ENCODE measurements at places on chromosomes 12 and 14. TPM values are rescaled to one million over a fixed set of nuclear protein-coding genes. Genes with fewer than 3 reads are reported as not detected.
A peak's percentile ranks its signal among the peaks of the same experiment; 100 is the strongest.

Gene TROAP
- not detected for total RNA-seq

DNA sequence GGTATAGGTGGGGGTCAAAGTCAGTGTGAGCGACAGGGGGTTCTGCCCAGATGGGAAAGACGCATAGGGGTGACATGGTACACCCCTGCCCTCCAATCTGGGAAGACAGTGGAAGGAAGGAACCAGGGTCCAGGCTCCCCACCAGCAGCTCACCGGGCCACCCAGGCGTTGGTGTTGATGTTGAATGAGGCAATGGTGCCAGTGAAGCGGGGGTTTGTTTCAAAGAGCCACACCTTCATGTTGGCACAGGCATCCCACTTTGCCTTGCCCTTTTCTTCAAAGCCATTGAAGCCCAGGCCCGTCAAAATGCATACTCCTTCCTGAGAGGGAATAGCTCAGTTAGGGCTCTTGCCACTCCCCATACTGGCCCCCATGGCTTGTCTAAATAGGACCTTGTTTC lies 7.5 kb downstream of the EMG1 start:
- no peak for ATAC-seq

Gene LALBA
- total RNA-seq, result not detected

DNA sequence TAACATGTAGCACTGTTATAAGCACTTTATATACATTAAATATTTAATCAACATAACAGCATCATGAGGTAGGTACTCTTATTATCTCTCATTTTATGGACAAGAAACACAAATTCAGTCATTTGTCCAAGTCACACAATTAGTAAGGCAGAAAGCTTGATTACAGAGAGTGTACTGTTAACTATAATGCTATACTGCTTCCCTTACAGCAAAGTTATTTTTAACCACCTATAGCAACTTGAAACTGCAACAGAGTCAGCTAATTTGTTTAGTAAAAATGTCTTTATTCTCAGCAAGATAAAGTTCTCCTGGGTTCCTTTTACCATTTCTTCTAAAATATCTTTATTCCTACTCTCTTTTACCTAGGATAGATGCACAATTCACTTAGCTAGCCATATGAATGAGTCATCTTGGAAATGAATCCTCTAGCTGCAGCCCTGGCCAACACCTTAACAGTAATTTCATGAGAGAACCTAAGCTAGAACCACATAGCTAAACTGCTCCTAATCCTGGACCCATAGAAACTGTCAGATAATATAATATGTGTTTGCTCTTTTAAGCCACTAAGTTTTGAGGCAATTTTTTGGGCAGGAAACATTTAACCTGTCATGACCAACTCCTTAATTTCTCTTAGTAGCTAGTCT lies 90.2 kb upstream of the HECTD1 start:
- ATAC-seq, result no peak

DNA sequence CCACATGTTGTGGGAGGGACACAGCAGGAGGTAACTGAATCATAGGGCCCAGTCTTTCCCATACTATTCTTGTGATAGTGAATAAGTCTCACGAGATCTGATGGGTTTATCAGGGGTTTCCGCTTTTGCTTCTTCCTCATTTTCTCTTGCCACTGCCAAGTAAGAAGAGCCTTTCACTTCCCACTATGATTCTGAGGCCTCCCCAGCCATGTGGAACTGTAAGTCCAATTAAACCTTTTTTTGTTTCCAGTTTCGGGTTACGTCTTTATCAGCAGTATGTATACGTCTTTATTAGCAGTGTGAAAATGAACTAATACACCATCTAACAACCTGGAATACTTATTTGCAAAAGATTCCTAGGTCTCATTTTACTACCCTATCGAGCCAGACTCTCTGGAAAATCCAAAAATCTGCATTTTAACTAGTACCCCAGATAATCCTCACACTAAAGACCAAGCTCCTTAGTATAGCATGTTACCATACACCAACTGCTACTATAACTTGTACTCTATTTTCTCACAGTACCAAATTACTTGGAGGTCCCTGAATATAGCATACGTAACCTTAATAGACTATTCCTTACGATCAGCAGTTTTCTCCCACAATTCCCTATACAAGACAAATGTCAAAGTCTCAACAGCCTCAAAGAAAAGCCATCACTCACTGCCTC lies 11.5 kb downstream of the GTF2A1 start:
- ATAC-seq, result no peak

GRCh38 chr12:130169256-130169655 lies 7.0 kb downstream of the FZD10 start:
- ATAC-seq, result no peak

DNA sequence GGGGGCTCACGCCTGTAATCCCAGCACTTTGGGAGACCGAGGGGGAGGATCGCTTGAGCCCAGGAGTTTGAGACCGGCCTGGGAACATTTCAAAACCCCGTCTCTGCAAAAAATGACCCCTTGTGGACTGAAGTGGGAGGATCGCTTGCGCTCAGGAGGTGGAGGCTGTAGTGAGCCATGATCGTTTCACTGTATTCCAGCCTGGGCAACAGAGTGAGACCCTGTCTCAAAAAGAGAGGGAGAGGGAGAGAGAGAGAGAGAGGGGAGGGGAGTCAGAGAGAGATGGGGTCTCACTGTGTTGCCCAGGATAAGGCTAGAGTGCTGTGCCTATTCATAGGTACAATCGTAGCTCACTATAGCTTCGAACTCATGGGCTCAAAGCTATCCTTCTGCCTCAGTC lies 2.8 kb downstream of the FGD4 start:
- no peak for ATAC-seq

Gene TAPBPL
- 11.6 TPM for total RNA-seq

DNA sequence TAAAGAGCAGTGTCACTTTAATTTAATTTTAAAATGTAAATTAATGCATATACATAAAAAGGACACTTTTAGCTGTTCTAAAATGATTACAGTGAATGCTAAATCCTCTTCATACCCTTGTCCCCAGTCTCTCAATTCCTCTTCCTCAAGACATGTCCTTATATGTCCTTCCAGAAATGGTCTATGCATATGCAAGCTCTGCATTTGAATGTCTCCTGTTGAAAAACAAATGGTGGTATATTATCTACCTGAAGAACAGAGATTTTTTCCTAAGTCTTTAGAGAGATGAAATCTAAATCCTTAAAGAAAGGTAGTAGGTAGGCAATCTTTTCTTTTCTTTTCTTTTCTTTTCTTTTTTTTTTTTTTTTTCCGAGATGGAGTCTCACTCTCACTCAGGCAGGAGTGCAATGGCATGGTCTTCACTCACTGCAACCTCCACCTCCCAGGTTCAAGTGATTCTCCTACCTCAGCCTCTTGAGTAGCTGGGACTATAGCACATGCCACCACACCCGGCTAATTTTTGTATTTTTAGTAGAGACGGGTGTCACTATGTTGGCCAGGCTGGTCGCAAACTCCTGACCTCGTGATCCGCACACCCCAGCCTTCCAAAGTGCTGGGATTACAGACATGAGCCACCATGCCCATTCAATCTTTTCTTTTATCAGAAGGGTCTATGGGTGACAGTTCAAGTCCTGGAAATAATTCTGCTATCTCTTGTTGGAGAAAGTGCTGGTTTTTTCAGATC lies 180.5 kb downstream of the PRKCH start:
- ATAC-seq, result no peak

DNA sequence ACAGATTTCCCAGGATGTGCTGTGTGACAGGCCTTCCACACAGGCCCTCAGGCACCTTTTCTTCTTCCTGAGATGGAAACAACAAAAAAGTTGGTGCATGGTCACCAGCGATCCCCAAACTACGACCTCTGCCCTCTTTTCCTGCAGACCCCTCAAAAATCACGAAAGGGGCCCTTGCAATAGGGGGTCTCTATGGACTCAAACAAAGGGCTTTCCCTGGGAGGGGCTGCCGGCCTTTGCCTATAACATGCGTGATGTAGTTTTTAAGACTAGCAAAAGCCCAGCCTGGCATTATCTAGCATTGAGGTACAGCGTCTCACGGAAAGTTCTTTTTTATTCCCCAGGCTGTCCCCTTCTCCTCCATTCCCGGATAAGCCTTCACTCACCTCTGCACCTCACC lies 71.2 kb downstream of the DIO3 start:
- no peak for ATAC-seq

DNA sequence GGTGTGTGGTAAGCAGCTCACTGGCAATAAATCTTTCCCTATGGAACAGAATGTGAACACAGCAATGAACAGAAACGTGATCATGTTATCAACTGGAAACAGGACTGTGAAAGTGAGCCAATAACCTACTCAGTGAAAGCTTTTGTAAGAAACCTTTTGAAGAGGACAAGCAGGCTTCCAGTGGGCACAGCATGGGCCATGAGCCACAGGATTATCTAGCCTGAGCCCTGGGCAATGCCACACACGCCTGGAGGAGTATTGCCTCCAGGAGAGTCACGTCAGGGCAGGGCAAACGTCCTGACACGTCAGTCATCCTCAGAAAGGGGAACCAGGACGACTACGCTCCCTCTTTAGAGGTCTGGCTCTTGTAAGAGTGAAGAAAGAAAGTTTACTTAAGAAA lies 32.3 kb downstream of the NRDE2 start:
- ATAC-seq, result no peak

Gene CDKL1
- 10.3 TPM for total RNA-seq

GRCh38 chr14:21525571-21525961 lies 580 bp downstream of the SALL2 start:
- peak; percentile 31 for ATAC-seq

DNA sequence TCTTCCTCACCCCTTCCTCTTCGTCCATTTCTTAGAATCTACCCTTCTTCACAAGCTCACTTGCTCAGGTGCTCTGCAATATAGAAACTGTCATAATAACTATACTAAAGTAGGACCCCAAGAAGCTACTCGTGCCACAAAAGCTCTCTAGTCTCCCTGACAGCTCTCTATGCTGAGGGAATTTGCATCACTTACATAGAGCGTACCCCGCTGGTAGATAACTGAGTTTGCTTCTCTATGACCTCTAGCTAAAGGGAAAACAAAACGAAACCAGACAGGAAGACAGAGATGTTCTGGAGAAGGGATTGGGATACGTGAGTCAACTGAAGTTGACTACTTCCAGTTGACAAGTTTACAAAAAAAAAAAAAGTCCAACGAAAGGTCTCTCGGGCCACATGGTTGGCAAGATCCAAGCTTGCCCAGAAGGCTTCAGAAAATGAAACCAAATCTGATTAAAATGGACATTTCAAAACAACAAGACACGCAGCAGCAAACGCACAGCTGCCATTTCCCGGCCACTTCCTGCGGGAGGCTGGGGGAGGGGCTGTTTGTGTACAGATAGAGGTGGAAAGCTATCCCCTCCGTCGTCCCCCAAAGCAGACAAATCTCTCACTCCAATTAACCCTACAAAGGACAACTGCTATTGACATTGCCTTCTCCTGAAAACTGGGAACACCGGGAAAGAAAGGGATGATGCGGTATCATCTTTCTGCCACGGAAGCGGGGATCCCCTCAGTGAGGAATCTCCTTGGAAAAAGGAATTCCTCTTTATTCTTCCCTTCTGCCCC lies 1.3 kb downstream of the BAZ2A start:
- peak; percentile 26 for ATAC-seq

Gene SPIC
- not detected for total RNA-seq

DNA sequence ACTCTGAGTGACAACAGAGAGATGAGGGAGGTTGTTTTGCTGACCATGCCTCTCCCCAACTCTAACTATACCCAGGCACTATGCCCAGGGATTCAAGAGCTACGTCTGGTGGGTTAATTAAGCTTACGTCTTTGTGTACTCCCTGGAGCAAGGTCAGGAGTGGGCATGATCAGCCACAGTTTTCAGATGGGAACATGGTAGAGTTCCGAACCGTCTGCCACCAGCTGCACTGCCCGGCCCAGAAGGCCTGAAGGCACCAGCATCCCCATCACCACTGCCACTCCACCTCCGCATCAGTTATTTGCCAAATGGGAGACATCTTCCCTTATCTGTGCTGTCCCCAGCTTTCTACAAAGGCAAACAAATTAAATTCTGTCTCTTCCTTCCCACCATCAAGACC lies 11.1 kb upstream of the GPX2 start:
- no peak for ATAC-seq

Gene CLEC2A
- total RNA-seq, result not detected

Gene SLC41A2
- 37.4 TPM for total RNA-seq

- ATAC-seq, result no peak
These were observed 14.1 kb downstream of the FAR2 start for GRCh38 chr12:29163146-29163545.

- no peak for ATAC-seq
These were observed 15.0 kb downstream of the SRP54 start for GRCh38 chr14:34997762-34998161.

Gene KLRB1
- total RNA-seq, result not detected

Gene TMEM119
- 2.3 TPM for total RNA-seq

DNA sequence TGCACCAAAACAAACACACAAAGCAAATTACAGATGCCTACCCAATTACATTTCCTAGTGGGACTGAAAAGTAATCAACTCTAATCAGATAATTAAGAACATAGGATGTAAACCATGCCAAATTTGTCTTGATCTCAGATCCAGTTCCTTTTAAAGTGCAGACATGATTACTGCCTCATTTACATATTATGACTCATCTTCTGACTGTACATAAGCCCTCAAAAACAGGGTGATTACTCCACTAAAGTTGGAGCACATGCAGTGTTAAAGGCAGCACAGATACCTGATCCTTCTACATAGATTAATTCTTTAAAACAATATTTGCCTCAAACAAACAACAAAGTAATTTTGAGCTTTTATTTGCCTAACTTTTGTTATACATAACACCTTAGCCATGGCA lies 337.2 kb downstream of the RPS29 start:
- no peak for ATAC-seq

- no peak for ATAC-seq
These were observed 463.0 kb downstream of the AACS start for GRCh38 chr12:125528281-125528680.

DNA sequence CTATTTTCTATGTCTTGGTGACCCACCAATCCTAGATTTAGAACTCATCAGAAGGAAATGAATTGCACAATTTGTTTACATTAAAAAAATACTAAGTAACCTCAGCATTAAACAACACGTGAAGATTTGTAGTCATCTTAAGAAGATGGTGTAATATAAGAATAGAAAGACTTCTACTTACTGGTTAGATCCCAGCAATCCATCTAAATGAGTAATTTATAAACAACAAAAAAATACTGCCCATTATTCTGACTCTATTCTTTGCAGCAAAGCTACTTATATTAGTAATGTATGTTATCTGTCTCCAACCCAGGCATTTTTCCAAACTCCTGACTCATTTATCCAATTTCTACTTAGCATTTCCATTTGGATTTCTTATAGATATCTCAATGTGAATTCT lies 67.8 kb downstream of the CD163L1 start:
- no peak for ATAC-seq

All from gastroesophageal sphincter (tissue), 4 donors.